Stimulated activated CD4-positive, alpha-beta T cell treated with anti-CD3 and anti-CD28 coated beads, Interleukin-1b, Interleukin-23, amount 100 ng/mL, for 1 hour (primary cell): ENCODE measurements at places on chromosomes 2 and 18.

- no peak for DNase-seq
These were observed 39.9 kb upstream of the SMAD7 start for GRCh38 chr18:48990481-48991318.

- no peak for DNase-seq
These were observed 67.6 kb upstream of the MCFD2 start for GRCh38 chr2:46983065-46983801.

GRCh38 chr18:80074183-80074582, 34.9 kb upstream of the ADNP2 start:
- no peak for DNase-seq

DNA sequence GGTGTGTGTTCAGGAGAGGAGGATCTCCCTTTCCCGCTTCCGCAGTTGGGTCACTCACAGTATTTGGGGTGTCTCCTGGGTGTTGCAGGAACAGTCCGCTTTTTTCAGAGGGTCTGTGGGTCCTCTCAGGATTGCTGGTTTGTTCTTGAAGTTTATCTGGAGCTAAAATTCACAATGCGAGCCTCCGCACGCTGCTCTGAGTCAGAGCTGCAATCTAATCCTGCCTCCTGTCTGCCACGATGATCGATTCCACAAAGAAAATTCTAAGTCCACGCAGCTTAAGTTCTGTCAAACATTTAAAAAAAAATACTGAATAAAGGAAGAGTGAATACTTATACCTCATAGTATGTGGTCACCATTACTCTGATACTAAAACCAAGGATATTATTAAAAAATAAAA, 76.5 kb downstream of the RAD51AP2 start:
- no peak for DNase-seq

DNA sequence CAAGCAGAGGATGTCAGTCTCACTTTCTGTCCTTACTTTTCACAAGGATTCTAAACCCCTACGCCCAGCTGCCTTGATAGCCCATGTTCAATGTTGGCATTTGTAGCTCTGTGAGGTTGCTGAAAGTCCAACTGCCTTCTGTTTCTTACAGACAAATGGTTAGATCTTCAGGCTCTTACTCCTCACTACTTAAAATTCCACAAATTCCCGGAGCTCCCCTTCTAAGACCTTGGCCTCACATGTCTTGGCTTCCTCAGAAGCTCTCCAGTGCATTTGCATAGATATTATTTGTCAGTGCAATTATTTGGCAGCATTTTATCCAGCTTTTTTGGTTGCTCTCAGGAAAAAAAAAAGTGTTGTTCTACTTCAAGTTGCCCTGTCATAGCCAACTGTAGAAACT, 453.7 kb upstream of the CELF4 start:
- no peak for DNase-seq

DNA sequence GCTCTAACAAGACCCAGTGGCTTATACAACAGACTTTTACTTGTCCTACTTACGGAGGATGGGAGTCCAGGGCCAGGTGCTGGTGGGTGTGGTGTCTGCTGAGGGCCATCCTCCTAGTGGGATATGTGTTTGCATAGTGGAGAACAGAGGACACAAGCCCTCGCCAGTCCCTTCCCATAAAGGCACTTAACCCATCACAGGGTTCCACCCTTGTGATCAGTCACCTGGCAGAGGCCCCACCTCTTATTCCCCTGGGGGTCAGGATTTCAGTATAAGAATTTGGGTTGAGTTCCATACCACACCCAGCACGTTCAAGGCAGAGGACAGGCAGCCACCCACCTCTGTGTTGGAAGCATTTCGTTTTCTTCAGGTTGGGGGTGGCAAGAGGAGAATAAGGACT, 259.0 kb downstream of the AGAP1 start:
- DNase-seq, result no peak

GRCh38 chr2:56167616-56168562, 15.9 kb upstream of the CCDC85A start:
- DNase-seq, result no peak

GRCh38 chr2:218188528-218188927, 21.8 kb upstream of the CXCR1 start:
- DNase-seq, result no peak

DNA sequence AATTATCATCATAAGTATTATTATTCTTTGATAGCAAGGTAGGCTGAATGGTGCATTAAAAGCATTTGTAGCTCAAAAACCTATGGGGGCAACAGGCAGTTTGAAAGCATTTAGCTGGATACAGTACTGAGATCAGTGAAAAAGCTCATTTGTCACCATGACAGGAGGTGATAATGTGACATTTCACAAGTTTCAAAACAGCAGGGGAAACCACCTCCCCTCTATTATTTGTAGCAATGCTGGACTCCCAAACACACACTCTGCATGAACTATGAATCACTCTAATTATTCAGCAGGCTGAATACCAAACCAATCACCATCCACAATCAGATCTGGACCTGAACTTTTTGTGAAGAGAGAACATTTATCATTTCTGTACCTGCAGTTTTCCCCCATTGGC, 63.4 kb downstream of the MYO5B start:
- no peak for DNase-seq

DNA sequence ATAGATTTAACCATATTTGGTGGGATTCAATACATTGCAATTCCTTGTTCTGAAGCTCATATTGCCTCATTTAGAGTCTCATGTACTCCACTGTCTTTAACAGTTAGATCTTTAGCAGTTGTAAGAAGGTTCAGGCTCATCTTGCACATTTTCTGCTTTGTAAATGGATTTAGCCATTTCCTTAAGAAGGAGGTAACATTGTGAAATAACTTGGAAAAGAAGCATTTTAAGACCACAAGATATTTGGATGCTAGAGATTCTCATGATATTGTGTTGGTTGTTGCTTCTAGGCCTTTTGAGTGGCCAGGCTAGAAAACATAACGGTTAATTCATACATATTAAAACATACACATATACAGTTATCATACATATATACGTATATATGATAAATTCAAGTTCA, 445.8 kb upstream of the NXPH2 start:
- DNase-seq, result no peak

DNA sequence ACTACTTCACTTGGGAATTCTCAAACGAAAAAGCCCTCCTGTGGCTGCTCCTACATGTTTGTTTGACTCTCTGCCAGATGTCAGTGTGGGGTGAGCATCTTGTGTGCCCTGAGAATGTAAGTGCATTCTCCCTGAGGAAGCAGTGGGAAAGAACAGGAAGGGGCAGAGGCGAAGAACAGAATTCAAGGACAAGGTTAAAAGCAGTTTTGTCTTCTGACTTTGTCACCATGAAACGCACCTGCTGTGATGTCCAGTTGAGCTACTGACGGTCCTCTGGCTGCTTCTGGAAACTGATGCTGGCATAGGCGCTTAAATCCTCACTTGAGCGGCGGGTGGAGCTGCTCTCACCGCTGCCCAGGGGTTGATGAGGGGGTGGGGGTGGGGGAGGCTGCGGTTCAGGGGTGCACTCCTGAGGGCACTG, 4.9 kb downstream of the IRS1 start:
- no peak for DNase-seq
